ENCODE measurements at places on chromosomes 3 and 15. TPM values are rescaled to one million over a fixed set of nuclear protein-coding genes. Genes with fewer than 3 reads are reported as not detected.
A peak's percentile ranks its signal among the peaks of the same experiment; 100 is the strongest.

DNA sequence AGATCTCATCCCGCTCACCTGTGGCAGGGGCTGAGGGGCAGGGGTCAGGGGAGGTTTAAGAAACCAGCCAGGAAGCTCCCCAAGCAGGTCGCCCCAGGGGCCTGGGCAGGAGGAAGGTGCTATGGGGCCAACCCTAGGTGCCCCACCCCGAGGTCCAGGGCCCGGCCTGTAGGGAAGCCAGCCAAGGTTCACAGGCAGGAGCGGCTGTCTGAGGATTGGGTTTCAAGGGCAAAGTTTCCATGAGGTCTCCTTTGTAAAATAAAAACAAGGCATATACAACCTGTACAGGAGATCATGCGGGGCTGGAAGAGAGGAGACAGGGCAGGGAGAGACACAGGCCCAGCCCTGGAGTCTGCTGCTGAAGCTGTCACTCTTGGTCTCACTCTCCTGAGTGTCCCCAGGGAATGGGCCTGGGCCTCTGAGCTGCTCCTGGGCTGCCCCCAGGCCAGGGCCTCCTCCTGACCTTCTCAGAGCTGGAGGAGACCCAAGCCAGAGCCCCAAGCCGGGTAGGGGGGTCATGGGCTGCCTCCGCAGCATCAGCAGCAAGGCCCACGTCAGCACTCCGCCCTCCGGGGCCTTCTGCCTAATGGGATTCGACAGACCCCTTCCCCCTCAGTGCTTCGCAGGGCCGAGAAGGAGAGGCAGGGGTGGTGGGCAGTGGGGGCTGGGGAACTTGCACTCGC is 5.5 kb downstream of the CPLX3 start:
- H3K4me1 ChIP-seq, result no peaks in the 10 kb centered on the region
- H3K36me3 ChIP-seq, result no peaks in the 10 kb centered on the region
- no peak overlapping the region for H3K4me3 ChIP-seq
- peaks cover 19% of the 10 kb centered on the region for H3K27me3 ChIP-seq
- H3K27ac ChIP-seq, result no peak overlapping the region

DNA sequence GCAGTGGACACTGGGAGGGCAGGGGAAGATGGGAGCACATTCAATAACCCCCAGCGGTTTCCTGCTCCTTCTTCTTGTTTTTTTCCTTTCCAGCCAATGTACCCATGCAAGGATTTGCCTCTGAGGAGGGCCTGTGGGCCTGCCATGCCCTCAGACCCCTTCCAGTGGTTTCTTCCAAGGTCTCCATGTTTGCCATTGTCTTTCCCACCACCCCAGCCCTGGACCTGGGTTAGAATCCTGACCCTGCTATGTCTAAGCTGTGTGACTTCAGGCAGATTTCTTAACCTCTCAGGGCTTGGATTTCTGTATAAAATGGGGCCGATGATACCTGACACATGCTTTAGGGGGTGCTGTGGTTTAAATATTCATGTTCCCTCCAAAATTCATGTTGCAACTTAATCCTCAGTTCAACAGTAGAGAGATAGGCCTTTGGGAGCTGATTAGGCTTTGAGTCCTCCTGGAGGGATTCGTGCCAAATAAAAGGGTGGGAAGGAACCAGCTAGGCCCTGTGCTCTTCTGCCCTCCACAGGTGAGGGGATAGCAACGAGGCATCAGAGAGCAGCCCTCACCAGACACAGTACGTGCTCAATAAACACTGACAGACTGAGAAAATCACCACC is 46.3 kb upstream of the FLNB start:
- no peaks in the 10 kb centered on the region for H3K36me3 ChIP-seq
- H3K4me3 ChIP-seq, result no peak overlapping the region
- no peaks in the 10 kb centered on the region for H3K27me3 ChIP-seq

DNA sequence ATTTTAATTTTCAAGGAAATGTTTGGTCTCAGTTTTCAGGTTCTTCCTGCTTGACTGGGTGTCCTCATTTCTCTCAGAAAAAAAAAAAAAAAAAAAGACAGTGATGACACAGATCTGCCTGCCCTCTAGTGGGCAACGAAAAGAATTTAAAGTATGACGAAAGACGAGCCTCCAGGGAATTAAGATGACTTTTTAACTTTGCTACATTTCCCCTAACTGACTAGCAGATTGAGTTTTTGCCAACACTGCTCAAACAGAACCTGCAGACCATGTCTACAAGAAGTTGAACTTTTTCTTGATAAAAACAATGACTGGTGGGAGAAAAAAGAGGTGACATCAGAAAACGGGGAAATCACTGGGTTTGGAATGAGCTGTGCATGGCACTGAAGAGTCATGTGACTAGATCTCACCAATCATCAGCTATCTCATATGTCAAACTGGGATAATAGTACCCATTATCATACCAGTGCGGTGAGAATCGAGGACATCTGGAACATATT is 40.8 kb downstream of the EOMES start:
- H3K4me3 ChIP-seq, result 0 out of 2 replicates have a peak overlapping the region, but pooled peaks have one; percentile 17

DNA sequence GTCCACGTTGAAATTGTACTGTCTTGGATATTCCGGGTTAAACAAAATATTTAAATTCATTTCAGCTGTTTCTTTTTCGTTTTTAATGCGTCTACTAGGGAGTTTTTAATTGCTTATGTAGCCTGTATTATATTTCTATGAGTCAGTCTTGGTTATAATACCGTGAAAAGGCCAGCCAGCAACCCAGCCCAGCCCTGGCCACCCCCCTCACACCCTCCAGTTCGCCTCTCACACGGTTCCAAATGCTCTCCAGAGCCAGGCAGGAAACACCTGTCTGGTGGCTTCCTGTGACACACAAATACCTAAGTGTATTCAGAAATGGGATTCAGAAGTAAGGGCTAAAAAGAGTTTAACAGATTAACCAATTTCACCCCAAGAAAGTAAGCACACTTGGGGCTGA is 4.4 kb downstream of the SH3BP5 start:
- DNase-seq, result no peak
- H3K4me3 ChIP-seq, result no peak overlapping the region
- H3K27ac ChIP-seq, result no peak overlapping the region
- H3K36me3 ChIP-seq, result no peaks in the 10 kb centered on the region

DNA sequence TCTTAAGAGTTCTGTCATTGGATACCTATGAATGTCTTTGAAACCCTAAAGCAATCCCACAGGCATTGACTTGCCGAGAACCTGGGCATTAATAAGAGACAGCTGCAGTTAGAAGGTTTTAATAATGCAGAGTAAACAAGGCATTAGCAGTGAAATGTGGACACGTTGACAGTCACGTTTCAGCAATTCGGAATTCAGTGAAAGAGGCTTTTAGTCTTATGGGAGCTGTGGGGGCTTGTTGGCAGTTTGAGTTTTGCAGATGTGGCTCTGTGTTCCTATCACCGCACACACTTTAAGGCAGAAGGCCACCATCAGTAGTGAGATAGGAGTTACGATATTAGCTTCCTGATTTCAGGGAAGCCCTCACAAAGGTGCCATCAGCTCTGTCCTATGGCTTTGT is 145.2 kb upstream of the NUDT16 start:
- H3K4me3 ChIP-seq, result no peak overlapping the region
- H3K36me3 ChIP-seq, result no peaks in the 10 kb centered on the region
- no peak for DNase-seq
- peaks cover 5% of the 10 kb centered on the region for H3K27me3 ChIP-seq
- no peak overlapping the region for H3K27ac ChIP-seq

Gene TRIM42
- total RNA-seq, result not detected

Gene P3H2
- 0.76 TPM for total RNA-seq

Gene CFAP20DC
- total RNA-seq, result 2.9 TPM

GRCh38 chr3:196708467-196708866 is 3.6 kb downstream of the CEP19 start:
- no peak overlapping the region for H3K27ac ChIP-seq
- no peaks in the 10 kb centered on the region for H3K27me3 ChIP-seq
- peaks cover 14% of the 10 kb centered on the region for H3K4me1 ChIP-seq

DNA sequence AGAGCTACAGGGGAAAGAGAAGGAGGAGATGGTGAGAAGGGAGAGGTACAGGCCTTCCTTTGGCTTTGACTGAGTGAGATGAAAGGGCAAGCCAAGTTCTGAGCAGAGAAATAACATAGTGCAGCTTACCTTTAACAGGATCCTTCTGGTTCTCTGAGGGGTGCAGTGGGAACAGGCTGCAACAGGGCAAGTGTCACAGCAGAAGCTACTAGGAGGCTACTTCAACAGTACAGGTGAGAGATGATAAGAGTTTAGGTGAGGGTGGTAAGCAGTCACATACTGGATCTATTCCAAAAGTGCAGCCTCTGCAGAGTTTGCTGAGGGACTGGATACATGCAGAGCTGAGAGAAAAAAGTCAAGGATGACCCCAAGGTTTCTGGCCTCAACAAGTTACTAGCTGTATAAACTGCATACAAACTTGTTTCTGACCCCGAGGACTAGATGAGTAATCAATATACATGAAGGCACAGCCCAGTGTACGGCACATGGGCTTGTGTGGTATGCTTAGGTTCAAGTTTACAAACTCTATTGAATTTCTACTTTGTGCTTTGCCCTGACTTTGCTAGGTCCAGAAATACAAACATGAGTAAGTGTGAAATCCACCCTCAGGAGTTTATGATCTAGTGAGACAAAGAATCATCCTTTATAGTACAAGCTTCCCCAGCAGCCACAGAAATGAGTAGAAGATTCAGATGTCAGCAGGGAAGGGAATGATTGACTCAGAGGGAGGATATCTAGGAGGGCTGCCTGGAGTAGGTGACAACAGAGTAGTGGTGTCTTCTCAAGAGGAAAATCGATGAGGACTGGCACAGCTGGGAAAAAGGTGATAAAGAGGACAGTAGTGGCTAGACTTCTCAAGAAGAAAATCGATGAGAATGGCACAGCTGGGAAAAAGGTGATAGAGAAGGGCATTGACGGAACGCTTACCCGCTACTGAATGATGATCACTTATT is 78.2 kb upstream of the TJP1 start:
- no peak overlapping the region for H3K4me3 ChIP-seq
- no peak for DNase-seq
- H3K4me1 ChIP-seq, result no peaks in the 10 kb centered on the region
- H3K36me3 ChIP-seq, result no peaks in the 10 kb centered on the region
- no peak overlapping the region for H3K27ac ChIP-seq
- no peaks in the 10 kb centered on the region for H3K27me3 ChIP-seq

GRCh38 chr15:83905556-83906273 is 251.8 kb downstream of the ADAMTSL3 start:
- no peak overlapping the region for H3K27ac ChIP-seq
- peaks cover 11% of the 10 kb centered on the region for H3K27me3 ChIP-seq
- H3K4me1 ChIP-seq, result no peaks in the 10 kb centered on the region
- no peak overlapping the region for H3K4me3 ChIP-seq

DNA sequence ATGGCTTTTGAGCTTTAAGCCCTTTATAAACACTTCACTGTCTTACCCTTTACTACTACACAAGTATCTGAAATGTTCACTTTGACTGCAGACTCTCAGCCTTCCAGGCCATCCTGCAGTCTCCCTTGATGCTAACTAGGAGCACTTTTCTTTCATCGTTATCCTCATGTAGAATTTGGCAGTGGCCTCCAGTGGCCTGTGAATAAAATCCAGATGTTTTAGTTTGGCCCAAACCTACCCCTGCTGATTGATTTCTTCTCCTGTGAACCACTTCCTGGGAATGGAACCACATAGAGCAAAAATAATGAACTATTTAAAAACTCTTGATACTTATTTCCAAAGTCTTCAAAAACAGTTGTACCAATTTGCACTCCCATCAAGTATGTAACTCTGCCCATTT is 271.9 kb downstream of the FEZF2 start:
- no peaks in the 10 kb centered on the region for H3K27me3 ChIP-seq
- no peak for DNase-seq
- no peak overlapping the region for H3K4me3 ChIP-seq
- no peak overlapping the region for H3K27ac ChIP-seq
- H3K36me3 ChIP-seq, result no peaks in the 10 kb centered on the region
- H3K4me1 ChIP-seq, result no peaks in the 10 kb centered on the region

GRCh38 chr3:179272385-179272784 is 21.5 kb upstream of the KCNMB3 start:
- no peaks in the 10 kb centered on the region for H3K36me3 ChIP-seq
- H3K27me3 ChIP-seq, result no peaks in the 10 kb centered on the region
- no peak overlapping the region for H3K4me3 ChIP-seq
- H3K27ac ChIP-seq, result no peak overlapping the region

- H3K4me3 ChIP-seq, result no peak overlapping the region
- no peak for DNase-seq
- H3K4me1 ChIP-seq, result no peaks in the 10 kb centered on the region
- H3K27me3 ChIP-seq, result no peaks in the 10 kb centered on the region
- no peak overlapping the region for H3K27ac ChIP-seq
- H3K36me3 ChIP-seq, result no peaks in the 10 kb centered on the region
Measured at GRCh38 chr3:88231207-88231606, 81.4 kb downstream of the C3orf38 start.

Gene OCA2
- total RNA-seq, result not detected

Gene TMEM158
- total RNA-seq, result 25.8 TPM

Gene DPPA2
- not detected for total RNA-seq

DNA sequence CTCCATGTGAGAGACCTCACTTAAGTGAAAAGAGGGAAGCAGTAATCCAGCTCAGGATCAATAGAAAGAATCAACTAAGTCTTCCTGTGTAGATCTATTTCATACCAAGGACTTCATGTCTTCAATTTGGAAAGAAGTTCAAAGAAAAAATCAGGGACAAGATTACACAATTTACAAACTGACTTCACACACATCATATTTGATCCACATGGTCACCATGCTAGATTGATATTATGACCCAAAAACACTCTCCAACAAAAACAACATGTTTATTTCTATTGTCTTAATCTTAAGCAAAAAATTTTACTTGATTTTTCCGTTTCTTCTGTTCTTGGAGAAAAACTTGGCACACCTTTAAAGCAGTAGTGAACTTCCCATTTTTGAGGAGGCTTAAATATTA is 76.3 kb downstream of the THBS1 start:
- no peak overlapping the region for H3K4me3 ChIP-seq
- H3K27me3 ChIP-seq, result no peaks in the 10 kb centered on the region
- H3K4me1 ChIP-seq, result no peaks in the 10 kb centered on the region
